ENCODE measurements at places on chromosomes 2 and 18.

- peak; percentile 72 for DNase-seq
These were observed 128.6 kb downstream of the ZNF532 start for GRCh38 chr18:58993260-58993659.

- no peak for DNase-seq
These were observed 11.4 kb upstream of the MAPRE2 start for GRCh38 chr18:35029770-35030169.

DNA sequence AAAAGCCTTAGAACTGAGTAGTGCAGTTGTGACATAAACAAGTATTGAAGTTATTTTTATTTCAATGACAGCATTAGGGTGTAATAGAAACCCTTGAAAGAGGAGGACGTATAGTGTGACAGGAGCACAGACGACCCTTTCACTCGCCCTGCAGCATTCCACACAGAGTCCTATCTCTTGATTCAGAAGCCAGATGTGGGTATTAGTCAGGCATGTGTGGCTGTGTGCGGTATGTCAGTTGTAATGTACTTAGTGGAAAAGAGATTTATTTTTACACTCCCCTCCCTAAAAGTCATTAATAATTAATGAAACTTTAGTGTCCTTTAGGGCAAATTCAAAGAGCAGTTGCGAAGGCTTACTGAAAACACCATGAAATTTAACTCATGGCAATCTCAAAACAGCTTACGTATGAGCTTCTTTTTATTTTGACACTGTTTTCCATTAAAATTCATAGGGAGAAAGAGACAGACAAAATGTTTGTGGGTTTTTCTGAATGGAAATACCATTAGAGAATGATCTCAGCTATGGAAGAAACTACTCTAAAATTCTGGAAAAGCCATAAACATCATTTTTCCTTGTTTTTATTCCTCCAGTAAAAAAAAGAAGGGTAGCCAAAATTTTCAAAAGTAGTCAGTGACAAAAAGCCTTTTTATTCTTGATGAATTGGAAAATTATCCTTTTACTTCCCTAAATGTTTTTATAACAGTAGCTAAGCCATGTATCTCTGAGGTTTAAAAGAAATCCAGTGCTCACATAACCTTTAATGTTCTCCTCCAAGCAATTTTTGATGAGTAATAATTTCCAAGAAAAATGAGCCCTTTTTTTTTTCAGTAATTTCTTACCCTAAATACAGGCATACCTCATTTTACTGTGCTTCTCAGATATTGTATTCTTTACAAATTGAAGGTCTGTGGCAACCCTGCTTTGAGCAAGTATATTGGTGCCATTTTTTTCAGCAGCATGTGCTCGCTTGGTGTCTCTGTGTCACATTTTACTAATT, 84.0 kb upstream of the DSEL start:
- DNase-seq: peak; percentile 79

DNA sequence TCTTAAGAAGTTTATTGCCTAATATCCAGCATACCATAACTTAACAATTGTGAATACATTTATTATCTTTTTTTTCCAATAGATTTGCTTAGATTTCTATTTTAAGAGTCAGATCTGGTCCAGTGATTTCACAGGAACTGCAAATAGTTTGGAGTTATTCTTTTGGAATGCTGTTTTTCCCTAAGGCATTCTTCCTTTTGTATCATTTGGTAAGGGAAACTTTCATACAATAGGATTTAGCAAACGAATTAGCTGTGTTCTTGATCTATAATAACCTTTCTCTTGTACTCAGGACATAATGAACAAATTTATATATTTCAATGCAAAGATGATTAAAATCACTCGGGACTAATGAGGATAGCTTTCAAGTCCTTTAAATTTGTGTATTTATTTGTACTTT, 201.6 kb downstream of the ERBB4 start:
- DNase-seq: no peak

GRCh38 chr2:221458578-221458977, 113.5 kb downstream of the EPHA4 start:
- no peak for DNase-seq

GRCh38 chr2:191026377-191026776, 12.4 kb upstream of the STAT1 start:
- DNase-seq: no peak

DNA sequence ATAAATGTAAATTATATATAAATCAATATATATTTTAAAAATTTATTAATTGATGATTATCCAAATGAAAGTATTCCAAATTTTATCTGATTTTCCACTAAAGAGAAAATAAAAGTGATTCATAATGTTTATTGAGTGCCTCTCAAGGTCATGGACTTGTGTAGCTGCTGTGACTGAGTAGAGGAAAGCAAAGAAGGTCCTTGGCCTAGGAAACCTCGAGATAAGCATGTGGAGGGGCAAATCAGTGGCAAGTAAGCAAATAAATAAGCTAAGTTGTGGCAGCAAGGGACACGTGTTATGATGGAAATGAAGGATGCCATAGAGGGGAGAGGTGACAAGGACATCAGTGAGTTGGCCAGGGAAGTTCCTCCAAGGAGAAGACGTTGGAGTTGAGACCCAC, 866.1 kb upstream of the ID2 start:
- no peak for DNase-seq

GRCh38 chr18:42187611-42188380, 232.8 kb downstream of the PIK3C3 start:
- no peak for DNase-seq

DNA sequence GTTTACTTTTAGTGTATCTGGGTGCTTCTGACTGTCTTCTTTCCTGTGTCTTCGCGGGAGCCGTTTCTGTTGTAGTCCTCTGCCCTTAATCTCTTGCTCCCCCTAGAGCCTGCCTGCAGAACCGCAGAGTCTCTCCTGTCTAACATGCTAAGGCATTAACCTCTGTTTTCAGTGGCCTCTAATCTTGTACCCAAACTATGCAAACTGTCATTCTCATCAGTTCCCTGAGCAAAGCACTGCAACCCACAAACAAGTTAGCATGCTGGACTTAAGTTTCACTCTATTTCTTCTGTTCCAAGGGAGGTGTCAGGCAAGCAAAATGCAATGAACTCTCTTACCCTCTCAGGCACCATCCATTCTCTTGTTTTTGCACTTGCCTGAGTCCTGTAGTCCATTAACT, 138.4 kb downstream of the OTX1 start:
- peak; percentile 18 for DNase-seq

GRCh38 chr2:9641641-9642040, 10.8 kb upstream of the YWHAQ start:
- DNase-seq: no peak

GRCh38 chr2:7685342-7686015, 768.3 kb downstream of the RNF144A start:
- DNase-seq: no peak

DNA sequence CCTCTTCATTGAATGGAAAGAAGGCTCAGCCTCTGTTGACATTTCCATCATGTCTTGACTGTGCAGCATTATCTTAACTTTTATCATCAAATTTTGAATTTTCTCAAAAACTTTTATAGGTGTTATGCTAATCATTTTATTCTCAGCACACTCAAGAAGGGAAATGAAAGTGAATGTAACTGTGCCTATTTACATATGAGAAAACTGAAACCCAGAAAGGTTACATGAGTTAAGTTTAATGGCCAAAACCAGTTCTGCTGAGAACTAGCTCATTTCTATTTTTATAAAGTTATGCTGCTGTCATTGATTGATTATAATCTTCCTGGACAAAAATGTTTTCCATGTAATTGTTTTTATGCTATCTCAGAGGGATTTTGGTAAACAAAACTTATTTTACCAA, 618.8 kb upstream of the NRXN1 start:
- no peak for DNase-seq

DNA sequence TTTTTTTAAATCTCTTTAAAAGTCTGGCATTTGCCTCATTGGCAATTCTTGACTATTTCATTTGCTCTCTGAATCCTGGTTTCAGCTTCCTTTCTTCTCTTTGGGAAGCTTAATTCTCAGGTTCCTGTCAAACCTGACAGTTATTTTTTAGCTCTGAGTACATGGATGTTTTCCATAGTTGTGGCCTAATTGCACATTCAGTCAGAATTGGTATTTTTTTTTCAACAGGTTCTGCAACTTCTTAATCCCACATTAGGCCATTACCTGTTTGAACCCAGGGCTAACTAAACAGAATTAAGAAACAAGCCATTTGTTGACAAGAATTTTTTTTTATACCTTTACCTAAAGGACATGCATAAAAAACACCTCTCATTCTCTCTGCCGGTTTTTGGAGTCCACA, 338.8 kb downstream of the SETBP1 start:
- no peak for DNase-seq

DNA sequence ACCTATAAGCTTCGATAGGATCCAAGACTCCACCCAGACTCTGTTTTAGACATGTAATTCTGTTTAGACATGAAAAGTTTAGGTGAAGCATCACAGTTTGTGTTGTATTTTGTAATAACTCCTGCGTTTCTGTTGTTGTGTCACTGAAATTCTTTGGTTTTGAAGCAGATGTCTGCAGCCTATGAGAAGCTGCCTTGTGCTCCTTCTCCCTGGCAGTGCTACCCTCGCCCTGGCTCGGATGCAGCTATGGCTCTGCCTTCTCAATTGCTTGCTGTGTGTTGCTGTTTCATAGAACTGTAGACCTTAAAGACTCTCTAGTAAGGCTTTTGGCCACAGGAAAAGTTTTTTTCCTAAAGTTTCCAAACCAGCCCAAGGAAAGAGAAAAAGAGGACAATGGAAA, 40.2 kb upstream of the ZNF638 start:
- no peak for DNase-seq

DNA sequence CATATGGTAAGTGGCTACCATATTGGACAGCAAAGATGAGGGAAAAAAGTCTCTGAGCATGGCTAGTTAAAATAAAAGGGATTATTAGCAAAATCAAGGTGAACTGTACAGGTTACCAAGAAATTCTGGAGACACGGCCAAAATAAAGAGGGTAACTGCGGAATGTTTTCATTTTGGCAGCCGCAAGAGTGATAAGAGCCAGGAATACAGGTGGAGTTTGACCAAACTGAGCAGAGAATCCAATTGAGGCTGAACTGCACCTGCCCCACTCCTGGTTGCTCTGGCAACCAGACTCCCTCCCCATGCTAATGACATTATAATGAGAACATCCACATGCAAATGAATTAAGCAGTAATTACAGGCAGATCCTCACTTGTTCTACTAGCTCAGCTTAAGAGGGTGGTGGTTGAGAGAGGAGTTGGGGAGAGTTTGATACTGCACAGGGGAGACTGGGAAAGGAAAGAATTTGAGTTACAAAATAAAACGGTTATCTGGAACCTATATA, 18.8 kb upstream of the EPHA4 start:
- no peak for DNase-seq

DNA sequence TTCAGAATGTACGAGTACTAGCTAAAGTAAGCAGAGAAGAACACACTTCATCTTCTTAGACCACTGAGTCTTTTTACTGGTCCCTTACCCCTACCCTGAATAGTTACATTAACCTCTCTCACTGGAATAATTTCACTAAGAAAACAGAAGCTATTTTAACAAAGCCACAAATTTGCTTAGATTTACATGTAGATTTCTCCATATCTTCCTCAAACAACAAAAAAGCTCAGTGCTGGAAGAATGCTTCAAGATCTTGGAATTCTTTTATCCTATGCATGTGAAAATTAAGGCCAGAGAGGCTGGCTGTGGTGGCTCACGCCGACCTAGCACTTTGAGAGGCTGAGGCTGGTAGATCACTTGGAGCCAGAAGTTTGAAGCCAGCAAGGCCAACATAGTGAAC, 35.2 kb downstream of the MOGAT1 start:
- no peak for DNase-seq

- DNase-seq: no peak
These were observed 410.5 kb upstream of the MEIS1 start for GRCh38 chr2:66024391-66024790.

- no peak for DNase-seq
These were observed 8.2 kb downstream of the DLX2 start for GRCh38 chr2:172094294-172095145.

- no peak for DNase-seq
These were observed 168.1 kb downstream of the SETBP1 start for GRCh38 chr18:44848644-44849335.

GRCh38 chr2:131827481-131828163, 299.9 kb downstream of the CCDC74A start:
- DNase-seq: no peak

- DNase-seq: no peak
These were observed 95.4 kb upstream of the BCL2L11 start for GRCh38 chr2:111025288-111025687.

GRCh38 chr2:30356776-30357175, 90.3 kb upstream of the LCLAT1 start:
- DNase-seq: no peak

DNA sequence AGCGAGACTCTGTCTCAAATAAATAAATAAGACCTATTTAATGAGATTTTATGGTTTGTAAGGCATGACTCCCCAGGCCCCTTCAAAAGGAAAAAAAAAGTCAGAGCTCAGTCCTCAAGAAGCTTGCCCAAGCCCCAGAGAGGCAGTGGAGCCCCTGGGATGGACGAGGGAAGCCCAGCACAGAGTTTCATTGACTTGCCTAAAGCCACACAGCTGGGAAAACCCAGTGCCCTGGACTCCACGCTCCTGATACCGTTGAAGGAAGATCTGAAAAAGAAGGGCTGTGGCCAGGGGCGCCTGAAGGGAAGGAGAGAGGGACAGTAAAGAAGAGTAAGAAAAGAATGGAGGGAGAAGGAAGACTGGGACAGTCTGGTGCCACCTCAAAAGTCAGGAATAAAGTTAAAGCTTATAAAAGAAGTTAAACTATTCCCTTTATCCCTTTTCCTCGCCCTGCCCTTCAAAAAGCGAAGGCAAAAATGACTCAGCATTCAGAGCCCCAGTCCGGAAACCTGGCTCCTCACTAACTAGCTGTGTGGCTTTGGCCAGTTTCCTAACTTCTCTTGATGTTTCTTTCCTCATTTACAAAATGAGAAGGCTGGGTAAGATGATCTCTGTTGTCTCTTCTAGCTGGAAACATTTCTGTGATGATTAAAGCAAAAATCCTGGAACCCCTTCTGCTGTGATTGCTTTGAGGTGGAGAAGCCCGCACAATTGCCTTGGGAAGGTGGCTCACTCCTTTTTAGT, 46.7 kb downstream of the LYPD1 start:
- peak; percentile 13 for DNase-seq

GRCh38 chr2:190486037-190486623, 48.4 kb downstream of the NEMP2 start:
- no peak for DNase-seq

- no peak for DNase-seq
These were observed 82.6 kb downstream of the SP100 start for GRCh38 chr2:230498506-230499107.

DNA sequence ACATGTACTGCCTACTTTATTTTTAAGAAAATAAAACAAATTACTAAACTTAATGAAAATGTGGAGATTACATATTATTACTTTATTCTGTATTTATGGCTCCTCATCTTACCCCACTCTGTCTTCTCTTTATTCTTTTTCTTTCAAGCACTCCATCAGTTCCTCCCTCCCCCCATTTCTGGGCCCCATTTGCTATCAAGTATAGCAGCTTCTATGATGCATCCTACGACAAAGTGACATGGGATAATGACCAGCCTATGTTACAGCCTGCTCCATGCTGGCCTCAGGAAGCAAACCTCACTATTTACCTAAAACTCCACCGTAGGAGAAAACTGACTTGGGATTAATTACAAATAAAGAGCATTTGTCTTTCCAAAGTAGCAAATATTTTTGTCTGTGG, 58.8 kb downstream of the RND3 start:
- no peak for DNase-seq
